ENCODE measurements at places on chromosomes 16 and 17.

GRCh38 chr16:27298132-27298531 is 15.6 kb upstream of the IL4R start:
- no peak for DNase-seq

DNA sequence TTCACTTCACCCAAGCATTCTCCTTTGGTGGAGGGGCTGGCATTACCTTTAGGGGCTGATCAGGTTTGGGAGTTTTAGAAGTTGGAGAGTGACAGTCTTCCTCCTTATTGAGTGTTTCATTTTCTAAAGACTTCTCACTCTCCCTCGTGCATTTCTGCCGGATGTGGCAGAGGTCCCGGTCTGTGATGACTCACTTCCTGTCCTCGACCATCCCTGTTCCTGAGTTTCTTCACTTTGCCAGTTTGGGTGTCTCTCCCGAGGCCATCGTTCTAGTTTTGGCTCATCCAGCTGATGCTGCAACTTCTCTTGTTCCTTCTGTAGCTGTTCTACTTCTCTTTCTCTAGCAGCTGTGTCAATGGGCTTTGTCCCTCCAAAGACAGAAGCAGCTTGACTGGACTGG is 104.3 kb downstream of the PHKB start:
- no peak for DNase-seq

DNA sequence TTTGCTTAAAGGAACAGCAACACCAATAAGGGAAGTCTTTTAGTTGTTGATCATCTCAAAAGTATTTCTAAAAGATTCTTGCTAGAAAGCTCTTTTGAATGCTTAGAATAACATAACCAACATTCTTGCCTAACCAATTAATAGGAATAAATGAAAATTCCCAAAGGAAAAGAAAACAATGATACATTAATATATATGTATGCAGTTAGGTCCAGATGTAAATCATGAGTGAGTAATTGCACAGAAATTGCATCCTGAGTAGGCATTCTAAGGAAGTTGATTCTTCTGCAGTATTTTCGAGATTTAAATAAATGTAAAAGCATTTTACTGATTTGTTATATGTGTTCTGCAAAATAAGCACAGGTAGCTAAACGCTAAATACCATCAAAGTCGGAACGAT is 22.1 kb downstream of the COX10 start:
- no peak for DNase-seq

GRCh38 chr16:84159800-84160199 is 14.7 kb downstream of the DNAAF1 start:
- no peak for DNase-seq

DNA sequence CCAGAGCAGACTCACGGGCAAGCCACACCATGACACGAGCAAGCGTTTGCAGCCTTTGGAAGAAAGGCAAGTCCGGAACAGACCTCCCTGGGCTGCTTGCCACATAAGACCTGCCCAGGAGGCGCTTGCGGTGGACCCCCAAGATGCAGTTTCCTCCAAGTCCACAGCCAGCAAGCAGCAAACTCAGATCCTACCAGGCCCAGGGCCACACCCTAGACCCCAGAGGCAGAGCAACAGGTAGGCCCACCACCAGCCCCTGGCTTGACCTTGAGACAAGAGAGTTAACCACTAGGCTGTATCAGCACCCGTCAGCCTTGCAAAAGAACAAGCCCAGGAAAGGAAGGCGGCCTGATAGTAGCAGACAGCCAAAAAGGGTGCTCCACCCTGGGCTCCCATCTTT is 2.3 kb downstream of the FAAP100 start:
- no peak for DNase-seq

DNA sequence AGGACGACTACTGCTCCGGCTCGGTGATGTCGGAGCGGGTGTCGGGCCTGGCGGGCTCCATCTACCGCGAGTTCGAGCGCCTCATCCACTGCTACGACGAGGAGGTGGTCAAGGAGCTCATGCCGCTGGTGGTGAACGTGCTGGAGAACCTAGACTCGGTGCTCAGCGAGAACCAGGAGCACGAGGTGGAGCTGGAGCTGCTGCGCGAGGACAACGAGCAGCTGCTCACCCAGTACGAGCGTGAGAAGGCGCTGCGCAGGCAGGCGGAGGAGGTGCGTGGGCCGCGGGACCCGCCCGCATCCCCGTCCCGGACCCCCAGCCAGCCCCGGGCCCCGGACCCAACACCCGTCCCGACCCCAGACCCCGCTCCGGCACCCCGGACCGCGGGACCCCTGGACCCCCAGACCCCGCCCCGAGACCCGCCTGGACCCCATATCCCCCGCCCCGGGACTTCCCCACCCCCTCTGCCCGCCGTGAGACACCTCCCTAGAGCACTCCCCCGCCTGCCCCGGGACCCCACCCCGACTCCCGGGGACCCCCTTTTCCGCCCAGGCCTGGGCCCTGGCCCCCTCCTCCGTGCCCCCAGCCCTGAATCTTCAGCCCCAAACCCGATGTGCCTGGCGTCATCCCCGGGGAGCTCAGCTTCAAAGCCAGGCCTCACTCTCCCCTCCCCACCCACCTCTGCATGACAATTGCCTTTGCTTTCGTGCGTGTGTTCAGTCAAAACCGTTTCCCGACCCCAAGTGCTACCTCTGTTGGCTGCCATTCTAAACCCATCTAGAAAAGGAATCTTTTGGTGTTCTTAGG is 594 bp downstream of the MAPK8IP3 start:
- DNase-seq = no peak

GRCh38 chr17:49132699-49133364 is at the start of gene B4GALNT2:
TSS of gene B4GALNT2 (plus strand) at chr17:49132769. CDS start at chr17:49132793, 24 bp downstream.
- DNase-seq = no peak

DNA sequence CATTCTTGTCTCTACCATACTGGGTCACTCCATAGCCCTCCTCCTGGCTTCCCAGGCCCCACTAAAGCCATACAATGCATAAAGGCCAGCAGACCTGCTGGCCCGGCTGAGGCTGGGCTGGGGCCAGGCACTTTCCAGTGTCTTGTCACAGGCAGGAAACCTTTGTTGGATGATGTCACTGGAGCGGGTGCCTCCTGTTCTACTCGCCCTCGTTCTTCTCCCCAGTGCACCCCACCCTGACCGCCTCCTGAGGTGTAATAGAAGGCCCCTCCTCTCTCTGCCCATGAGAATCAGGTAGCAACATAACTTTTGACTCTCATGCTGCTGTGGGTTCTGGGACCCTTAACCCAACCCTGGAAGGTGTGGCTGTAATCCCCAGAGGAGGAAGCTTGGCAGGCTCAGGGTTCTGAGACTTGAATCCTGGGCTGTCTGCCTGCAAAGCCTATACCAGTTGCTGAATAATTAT is 54.2 kb upstream of the IL34 start:
- no peak for DNase-seq

- DNase-seq = no peak
Measured at GRCh38 chr17:65099941-65100315, 37.2 kb upstream of the RGS9 start.

GRCh38 chr16:70527315-70527996 is 3.8 kb downstream of the SF3B3 start:
- DNase-seq = no peak

All from left renal cortex interstitium (tissue), 4 donors.